ENCODE measurements at places on chromosomes 1 and 21.
A peak's percentile ranks its signal among the peaks of the same experiment; 100 is the strongest.

- DNase-seq: no peak
Measured at GRCh38 chr1:179510038-179510437, 65.7 kb downstream of the NPHS2 start.

- DNase-seq: no peak
Measured at GRCh38 chr1:83715550-83715949, 283.4 kb downstream of the TTLL7 start.

- no peak for DNase-seq
Measured at GRCh38 chr1:110951161-110951560, 12.6 kb downstream of the LRIF1 start.

DNA sequence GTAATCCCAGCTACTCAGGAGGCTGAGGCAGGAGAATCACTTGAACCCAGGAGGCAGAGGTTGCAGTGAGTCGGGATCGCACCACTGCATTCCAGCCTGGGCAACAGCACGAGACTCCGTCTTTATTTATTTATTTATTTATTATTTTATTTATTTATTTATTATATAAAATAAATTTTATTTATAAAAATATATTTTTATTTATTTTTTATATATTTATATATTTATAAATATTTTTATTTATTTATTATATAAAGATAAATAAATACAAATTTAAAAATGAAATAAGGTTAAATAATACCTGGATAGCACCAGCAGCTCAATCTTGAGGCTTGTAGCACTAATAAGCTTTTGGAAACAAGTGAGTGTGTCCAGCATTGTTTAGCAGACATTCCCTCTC, 40.9 kb upstream of the SIM2 start:
- no peak for DNase-seq

DNA sequence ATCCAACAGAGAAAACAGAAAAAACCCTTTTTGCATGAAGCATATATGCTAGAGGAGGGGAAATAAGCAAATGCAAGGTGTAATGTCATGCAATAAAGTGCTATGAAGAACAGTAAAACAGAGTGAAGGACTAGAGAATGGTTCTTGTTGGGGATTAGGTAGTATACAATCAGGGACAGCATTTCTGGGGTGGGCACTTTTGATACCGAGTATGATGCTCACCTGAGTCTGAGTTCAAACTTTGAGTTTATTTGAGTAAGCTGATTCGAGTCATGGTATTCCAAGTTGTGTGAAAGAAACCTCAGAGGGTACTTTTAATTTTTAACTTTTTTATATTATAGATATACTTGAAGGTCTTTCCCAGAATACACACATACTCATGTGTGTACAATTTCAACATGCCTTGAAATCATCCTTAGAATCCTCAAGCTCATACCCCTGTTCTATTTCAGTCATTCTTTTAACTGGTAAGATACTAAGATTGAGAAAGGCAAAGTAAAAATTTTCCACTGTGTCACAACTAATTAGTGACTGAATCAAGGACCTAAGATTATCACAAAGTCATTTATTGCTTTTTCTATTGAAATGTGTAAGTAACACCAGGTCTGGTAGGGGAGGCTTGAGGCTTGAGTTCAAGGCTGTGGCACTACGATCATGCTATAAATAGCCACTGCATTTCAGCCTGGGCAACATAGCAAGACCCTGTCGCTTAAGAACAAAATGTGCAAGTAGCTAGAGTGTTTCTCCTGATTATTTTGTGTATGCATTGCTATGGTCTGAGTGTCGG, 12.1 kb downstream of the LRRC8B start:
- no peak for DNase-seq

DNA sequence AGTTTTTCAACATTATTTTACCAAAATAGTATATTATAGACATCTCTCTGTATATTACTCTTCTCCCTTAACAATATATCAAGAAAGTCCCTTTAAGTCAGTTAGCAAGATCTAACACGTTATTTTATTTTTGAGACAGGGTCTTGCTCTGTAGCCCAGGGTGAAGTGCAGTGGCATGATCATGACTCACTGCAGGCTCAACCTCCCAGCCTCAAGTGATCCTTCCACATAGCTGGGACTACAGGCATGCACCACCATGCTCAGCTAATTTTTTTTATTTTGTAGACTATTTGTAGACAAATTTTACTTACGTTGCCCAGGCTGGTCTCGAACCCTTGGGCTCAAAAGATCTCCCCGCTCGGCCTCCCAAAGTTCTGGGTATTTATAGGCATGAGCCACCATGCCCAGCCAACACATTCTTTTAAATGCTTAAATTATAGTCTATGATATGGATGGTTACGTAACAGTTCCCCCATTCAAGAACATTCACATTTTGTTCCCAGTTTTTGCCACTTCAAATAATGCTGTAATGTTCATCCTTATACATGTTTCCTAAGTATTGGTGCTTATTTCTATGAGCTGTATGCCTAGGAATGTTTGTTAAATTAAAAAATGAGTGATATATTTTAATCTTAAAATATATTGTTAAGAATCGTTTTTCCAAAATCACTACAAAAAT, 70.4 kb downstream of the TUT4 start:
- DNase-seq: peak; percentile 7

GRCh38 chr1:163703794-163704193, 382.0 kb downstream of the NUF2 start:
- DNase-seq: no peak

- peak; percentile 42 for DNase-seq
Measured at GRCh38 chr1:115402753-115403184, 64.7 kb upstream of the NGF start.

GRCh38 chr1:20589331-20590278, 708 bp downstream of the CDA start:
- DNase-seq: no peak

DNA sequence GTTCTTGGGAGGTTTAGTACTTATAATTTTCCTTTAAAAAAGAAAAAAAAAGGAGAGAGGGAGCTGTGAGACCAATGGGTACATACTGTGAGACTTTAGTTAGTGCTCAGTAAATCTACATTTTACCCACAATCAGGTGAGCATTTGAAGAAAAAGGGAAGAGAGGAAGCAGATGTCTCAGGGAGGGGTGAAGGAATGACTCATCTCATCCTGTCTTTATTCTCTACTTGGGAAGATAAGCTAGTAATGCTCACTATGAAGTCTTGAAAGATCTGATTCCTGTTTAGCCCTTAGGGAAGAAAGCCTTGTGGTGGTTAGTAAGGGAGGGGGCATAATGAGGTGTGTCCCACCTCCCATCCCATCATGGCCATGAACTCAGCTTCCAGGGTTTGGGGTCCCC, 112.6 kb downstream of the PLD5 start:
- DNase-seq: no peak

DNA sequence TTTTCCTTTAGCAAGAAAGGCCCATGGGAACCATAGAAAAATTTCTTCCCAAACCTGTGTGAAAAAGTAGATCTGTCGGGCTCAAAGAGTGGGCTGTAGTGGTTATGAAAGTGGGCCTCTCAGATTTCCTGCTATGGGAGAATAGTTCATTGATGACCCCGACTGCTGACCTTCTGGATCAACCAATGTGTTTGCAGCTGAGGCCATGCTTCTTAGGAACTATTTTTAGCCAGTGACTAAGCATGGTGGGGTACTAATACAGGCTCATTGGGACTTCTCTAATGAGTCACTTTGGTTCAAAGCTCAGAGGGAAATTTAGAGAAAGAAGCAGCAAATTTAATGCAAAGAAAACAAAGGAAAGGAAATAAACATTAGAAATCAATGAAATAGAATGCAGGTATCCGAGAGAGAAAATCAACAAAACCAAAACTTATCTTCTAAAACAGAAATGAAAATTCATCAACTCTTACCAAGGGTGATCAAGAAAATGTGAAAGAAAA, 12.6 kb upstream of the PSMA5 start:
- peak; percentile 77 for DNase-seq

DNA sequence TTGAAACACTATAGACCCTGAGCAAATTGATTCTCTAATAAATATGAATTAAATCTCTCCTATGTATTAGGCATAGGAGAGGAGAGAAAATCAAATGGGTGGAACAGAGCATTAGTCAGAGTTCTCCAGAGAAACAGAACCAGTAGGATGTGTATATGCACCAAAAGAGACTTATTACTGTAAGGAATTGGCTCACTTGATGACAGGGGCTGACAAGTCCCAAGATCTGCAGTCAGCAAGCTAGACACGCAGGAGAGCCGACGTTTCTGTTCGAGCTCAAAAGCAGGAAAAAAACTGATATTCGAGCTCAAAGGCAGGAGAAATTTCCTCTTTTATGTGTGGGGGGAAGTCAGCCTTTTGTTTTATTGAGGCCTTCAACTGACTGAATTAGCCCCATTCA, 259.2 kb upstream of the KAZN start:
- DNase-seq: no peak

- DNase-seq: no peak
Measured at GRCh38 chr1:101025283-101025656, 314 bp downstream of the DPH5 start.

DNA sequence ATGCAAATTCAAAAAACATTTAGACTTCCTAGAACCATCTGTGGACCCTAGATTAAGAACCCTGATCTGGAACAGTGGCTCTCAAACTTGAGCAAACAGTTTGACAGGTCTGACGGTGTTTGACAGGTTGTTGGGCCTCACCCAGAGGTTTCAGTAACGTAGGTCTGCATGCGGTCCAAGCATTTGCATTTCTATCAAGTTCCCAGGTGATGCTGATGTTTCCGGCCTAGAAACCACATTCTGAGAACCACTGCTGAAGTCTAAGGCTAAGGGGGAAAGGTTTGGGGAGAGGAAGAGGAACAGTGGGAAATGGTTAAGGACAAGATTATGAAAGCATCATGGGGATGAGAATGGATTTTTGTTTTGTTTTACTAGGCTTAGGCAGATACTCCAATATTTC, 48.6 kb downstream of the MDM4 start:
- no peak for DNase-seq

GRCh38 chr1:53112271-53112774, 30.1 kb downstream of the SLC1A7 start:
- DNase-seq: peak; percentile 38

- DNase-seq: no peak
Measured at GRCh38 chr1:87799451-87799850, 470.8 kb downstream of the LMO4 start.

DNA sequence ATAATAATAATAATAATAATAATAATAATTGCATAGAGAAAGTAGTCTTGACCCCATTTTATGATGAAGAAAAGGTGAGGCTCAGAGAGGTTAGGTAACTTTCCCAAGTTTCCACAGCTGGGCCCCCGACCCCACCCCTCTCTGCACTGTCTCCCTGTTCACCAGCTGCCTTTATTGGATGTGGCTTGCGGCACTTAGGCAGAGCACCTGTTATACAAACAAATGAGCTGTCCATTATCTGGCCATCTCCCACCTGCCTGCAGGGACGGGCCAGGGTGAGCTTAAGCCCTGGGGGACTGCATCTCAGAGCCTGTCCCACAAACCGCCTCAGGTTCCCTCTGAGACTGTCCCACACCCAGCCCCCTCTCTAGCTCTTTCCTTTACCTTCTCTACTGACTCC, 10.1 kb upstream of the EFNA1 start:
- DNase-seq: no peak

GRCh38 chr1:225736437-225737098, 41.1 kb upstream of the SRP9 start:
- peak; percentile 30 for DNase-seq

- peak; percentile 75 for DNase-seq
Measured at GRCh38 chr1:65068202-65069010, 79.6 kb upstream of the AK4 start.

GRCh38 chr1:100077531-100077930, 55.2 kb downstream of the SASS6 start:
- DNase-seq: no peak

GRCh38 chr21:33557447-33557846, 14.6 kb downstream of the SON start:
- no peak for DNase-seq

- no peak for DNase-seq
Measured at GRCh38 chr1:86641318-86641717, 63.1 kb upstream of the SH3GLB1 start.

GRCh38 chr1:193190096-193190744, 3.8 kb upstream of the B3GALT2 start:
- DNase-seq: peak; percentile 55

GRCh38 chr1:233700338-233700737, 86.4 kb downstream of the KCNK1 start:
- no peak for DNase-seq

GRCh38 chr21:29557200-29557599, 258.5 kb downstream of the BACH1 start:
- no peak for DNase-seq

DNA sequence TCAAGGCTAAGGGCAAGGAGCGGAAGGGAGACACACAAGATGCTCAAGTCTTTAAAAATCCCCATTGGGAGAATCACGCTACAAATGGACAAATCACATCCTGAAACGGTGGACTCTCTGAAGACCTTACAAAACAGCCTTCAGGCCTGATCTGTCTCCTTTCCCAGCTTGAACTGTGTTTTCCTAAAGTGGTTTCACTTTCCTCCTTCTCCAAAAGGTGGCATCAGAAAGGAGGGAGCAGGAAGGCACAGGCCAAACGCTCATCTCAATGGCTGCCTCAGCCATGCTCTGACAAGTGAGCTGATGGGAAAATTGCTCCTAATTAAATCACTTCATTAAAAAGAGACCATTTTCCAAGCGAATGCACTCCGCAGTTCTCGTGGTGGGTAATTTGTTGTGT, 47.7 kb downstream of the UTP25 start:
- DNase-seq: peak; percentile 78

- no peak for DNase-seq
Measured at GRCh38 chr1:31900790-31901189, 37.4 kb downstream of the PTP4A2 start.

DNA sequence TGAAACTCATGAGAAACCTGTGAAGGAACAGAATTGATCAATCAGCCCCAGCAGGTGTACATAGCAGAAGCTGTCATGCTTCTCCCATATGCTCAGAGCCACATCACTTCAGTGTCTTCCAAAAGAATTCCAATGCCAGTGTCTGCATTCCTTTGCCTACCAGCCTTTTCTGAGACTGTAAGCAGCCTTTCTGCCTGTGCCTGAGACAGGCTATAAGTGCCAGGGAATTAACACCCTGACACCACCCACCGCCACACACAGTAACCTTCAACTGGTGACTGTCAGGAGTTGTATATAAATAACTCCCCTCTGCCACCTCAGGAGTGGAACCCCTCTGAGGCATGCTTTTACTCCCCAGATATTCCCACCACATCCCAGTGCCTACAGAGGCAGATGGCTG, 38.1 kb upstream of the SLAMF9 start:
- peak; percentile 5 for DNase-seq

- DNase-seq: peak; percentile 84
Measured at GRCh38 chr1:186183970-186184628, 191.0 kb downstream of the TPR start.

- DNase-seq: peak; percentile 64
Measured at GRCh38 chr1:231699784-231700183, 73.2 kb downstream of the DISC1 start.

- DNase-seq: no peak
Measured at GRCh38 chr1:71037829-71038620, 9.6 kb downstream of the PTGER3 start.
